HFFc6 (cell line): ENCODE measurements at places on chromosomes 2 and 18.

DNA sequence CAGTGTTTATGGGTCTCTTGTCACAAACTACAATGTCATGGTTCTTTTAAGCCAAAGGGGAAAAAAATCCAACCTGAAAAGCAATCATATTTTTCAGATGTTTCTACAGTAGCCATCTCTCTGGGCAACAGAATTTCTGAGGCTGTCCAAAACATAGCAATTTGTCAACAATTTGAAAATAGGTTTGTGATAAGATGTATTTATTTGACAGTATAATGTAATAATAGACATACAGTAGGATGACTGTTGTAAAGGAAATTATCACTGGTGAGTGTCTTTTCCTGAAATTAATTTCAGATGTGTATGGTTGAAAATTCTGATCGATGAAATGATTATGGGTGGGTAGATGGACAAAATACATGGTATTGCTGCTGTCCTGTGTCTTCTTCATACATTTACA, 1230.1 kb upstream of the CDH2 start:
- H3K4me3 ChIP-seq: no peak overlapping the region
- no peaks in the 10 kb centered on the region for H3K36me3 ChIP-seq
- no peak for DNase-seq
- no peak overlapping the region for H3K27ac ChIP-seq
- no peaks in the 10 kb centered on the region for H3K27me3 ChIP-seq

DNA sequence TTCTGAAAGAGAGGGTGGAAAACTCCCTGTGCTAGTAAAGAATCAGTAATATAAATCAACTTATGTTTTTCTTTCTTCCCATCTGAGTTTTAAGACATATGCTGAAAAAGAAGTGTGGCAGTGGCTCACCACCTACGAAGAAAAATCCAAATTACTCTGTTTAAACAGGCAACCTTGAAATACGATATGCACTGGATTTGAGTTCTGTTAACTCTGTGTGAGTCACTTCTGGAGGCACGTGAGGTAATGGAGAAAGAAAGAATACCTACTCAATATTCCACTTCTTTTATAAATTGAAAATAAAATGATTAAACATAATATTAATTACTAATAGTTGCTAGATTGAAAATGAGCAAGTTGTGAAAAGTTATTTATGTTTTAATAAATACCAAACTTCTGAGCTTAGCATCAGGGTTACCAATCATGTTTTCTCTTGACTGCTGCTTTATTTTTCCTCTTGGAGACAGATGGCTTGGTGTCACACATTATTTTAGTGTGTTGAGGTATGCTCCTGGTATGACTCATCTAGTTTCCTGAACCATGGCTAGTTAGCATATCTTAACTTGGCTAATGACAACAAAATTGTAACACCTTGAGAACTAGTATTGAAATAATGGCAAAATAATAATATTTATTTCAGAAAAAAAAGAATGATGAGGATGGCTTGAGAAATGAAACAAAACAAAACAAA, 1705.5 kb upstream of the PIK3C3 start:
- no peak overlapping the region for H3K4me3 ChIP-seq
- DNase-seq: no peak
- no peaks in the 10 kb centered on the region for H3K36me3 ChIP-seq
- no peaks in the 10 kb centered on the region for H3K4me1 ChIP-seq

GRCh38 chr2:180992994-180993393, 12.6 kb downstream of the UBE2E3 start:
- no peak overlapping the region for H3K27ac ChIP-seq
- no peaks in the 10 kb centered on the region for H3K27me3 ChIP-seq
- H3K4me1 ChIP-seq: peaks cover 67% of the 10 kb centered on the region
- H3K36me3 ChIP-seq: peaks cover 60% of the 10 kb centered on the region
- no peak for DNase-seq
- no peak overlapping the region for H3K4me3 ChIP-seq

DNA sequence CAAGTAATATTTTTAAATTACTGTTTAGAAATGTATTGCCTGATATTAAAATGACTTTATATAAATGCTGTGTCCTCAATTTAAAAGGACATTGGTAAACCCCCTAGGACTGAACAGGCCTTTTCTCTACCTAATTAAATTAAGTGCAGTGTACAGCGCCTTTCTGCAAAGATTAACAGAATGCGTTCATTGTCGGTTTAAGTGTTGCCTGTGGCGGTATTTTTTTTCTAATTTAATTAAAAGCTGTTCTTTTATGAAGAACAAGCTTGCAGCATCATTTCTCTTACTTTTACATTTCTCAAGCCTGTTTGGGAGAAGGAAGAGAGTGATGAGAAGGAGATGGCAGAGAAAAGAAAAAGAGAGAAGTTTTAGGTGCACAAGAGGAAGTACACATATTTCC, 344.9 kb downstream of the CPS1 start:
- no peak for DNase-seq
- no peaks in the 10 kb centered on the region for H3K36me3 ChIP-seq
- no peak overlapping the region for H3K27ac ChIP-seq
- H3K4me1 ChIP-seq: no peaks in the 10 kb centered on the region

DNA sequence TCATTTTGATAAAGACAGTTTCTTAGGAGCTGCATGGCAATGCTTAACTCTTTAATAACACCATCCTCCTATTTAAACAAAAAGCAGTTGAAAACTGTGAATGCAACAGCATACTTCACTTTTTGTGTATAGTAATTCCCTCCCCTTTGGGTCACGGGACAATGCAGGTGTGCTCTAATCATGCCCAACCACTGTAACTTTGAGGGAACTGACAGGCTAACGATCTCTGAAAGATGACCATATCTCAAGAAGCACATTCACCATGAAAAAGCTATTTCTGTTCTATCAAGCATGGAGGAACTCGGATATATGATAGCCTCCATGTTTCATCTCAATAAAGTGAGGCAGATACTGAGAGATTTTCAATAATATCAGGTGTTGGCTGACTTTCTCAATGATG, 81.1 kb upstream of the CD226 start:
- no peak for DNase-seq
- no peaks in the 10 kb centered on the region; the same call in 1 of the 2 replicates for H3K27me3 ChIP-seq
- no peaks in the 10 kb centered on the region for H3K4me1 ChIP-seq
- no peak overlapping the region for H3K4me3 ChIP-seq
- no peak overlapping the region for H3K27ac ChIP-seq
- peaks cover 36% of the 10 kb centered on the region for H3K36me3 ChIP-seq

- peaks cover 5% of the 10 kb centered on the region; the same call in 1 of the 2 replicates for H3K27me3 ChIP-seq
- peaks cover 15% of the 10 kb centered on the region; the same call in 1 of the 2 replicates for H3K36me3 ChIP-seq
- peak; percentile 58 for DNase-seq
- H3K4me1 ChIP-seq: peaks cover 61% of the 10 kb centered on the region
- peak overlapping the region; percentile 93 for H3K4me3 ChIP-seq
Observed at GRCh38 chr18:28177828-28178635, 1.1 kb upstream of the CDH2 start.

DNA sequence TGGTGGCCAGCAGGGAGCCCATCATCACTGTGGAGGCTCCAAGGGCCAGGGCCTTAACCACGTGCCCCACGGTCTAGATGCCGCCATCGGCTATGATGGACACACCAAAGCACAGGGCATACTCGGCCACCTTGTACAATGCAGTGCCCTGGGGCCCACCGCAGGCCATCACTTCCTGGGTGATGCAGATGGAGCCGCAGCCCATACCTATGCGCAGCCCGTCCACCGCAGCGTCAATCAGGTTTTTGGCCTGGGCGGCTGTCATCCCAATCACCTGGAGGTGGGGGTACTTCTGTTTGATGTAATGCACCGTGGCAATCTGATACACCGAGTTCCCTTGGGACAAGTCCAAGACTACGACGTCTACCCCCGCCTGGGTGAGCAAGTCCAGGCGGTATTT, 153.3 kb upstream of the ZSWIM2 start:
- no peak for DNase-seq
- H3K27me3 ChIP-seq: no peaks in the 10 kb centered on the region
- no peak overlapping the region for H3K4me3 ChIP-seq
- H3K36me3 ChIP-seq: no peaks in the 10 kb centered on the region; the same call in 1 of the 2 replicates
- no peaks in the 10 kb centered on the region for H3K4me1 ChIP-seq

GRCh38 chr2:11438555-11439080, 27.3 kb downstream of the E2F6 start:
- H3K4me1 ChIP-seq: no peaks in the 10 kb centered on the region
- no peak overlapping the region for H3K4me3 ChIP-seq
- H3K36me3 ChIP-seq: peaks cover 28% of the 10 kb centered on the region
- no peak for DNase-seq
- H3K27ac ChIP-seq: no peak overlapping the region
